ENCODE measurements at places on chromosomes 16 and 17. TPM values are rescaled to one million over a fixed set of nuclear protein-coding genes. Genes with fewer than 3 reads are reported as not detected.

GRCh38 chr17:34519282-34519681 is 60.1 kb upstream of the TMEM132E start:
- DNase-seq: peak; percentile 85

Gene GAS7
- 13.9 TPM for total RNA-seq

Gene CHST6
- 23.2 TPM for total RNA-seq

- no peak for DNase-seq
Observed at GRCh38 chr17:56177361-56177760, 24.1 kb downstream of the ANKFN1 start.

- DNase-seq: peak; percentile 82
Observed at GRCh38 chr17:34797720-34798119, 163.5 kb downstream of the CCT6B start.

DNA sequence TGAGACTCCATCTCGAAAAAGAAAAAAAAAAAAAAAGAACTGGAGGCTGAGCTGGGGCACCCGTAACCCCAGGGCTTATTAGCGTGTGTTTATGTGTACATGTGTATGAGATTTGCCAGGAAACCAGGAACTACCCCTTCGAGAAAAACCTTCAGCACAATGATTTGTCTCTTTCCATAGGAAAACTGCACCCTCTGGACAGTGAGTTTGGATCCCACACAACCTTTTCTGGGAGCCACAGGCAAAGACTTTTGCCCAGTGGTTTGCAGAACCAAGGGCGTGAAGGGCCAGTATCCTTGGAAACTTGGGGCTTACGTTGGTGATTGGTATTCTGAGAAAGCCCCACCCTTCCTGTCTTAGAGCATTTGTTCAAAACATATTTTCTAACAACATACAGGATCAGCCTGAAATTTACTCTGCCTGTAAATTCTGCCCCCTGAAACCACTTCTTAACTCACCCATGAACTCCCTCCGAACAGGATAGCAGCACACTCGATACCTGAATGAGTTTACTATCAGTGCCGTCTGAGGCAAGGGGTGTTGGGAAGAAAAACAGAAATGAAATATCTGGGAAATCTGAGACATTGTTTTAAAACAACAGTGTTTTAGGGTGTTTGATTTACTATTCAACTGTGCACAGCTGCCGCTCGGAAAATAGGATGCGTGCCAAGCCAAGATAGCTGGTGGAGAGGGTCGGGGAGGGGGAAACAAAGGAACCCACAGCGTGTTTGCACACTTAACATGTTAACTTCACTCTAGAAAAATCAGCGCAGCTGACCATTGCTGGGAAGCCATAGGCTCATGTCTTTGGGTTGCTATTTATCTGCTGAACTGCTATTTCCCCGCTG is 40.2 kb upstream of the MAF start:
- no peak for DNase-seq

GRCh38 chr17:44568945-44569858 is 11.9 kb downstream of the FZD2 start:
- DNase-seq: peak; percentile 25

DNA sequence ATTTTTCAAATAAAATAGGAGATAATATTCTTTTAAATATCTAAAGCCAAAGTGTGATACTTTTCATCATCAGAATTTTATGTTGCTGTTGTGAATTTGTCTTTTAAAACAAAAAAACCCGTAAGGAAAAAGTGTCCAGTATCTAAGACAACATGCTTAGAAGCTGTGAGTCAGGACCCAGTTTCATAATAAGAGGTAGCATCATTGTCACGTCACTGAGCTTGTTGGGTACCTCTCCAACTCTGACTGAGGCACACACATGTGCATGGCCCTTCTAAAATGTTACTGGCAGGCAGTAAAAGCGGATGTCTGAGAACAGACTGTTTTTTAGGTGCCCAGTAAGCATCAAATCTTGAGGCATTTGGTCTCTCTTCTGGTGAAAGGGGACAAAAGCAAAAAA is 2.5 kb downstream of the CIAPIN1 start:
- no peak for DNase-seq

DNA sequence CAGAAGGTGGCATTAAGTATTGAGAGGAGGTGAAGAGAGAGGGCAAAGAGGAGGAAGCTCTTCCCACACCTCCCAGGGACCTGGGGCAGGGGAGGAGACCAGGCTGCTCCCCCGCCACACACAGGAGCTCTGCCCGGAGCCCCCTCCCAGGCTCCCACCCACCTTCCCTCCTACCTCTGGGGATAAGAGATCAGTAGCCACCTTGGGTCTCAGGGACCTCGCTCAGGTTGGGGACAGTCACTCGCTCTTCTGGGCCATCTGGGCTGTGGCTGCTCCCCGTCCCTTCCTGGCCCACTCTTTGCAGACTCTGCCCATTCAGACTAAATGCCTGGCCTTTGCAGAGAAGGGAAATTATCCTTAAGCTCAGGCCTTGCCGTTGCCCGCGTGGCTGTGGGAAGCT is 14.9 kb upstream of the C16orf74 start:
- DNase-seq: no peak
